Adipocyte (in vitro differentiated cells): ENCODE measurements at places on chromosomes 5 and 9.
A peak's percentile ranks its signal among the peaks of the same experiment; 100 is the strongest.

- DNase-seq = no peak
Observed at GRCh38 chr9:38227656-38228055, 158.6 kb upstream of the SHB start.

DNA sequence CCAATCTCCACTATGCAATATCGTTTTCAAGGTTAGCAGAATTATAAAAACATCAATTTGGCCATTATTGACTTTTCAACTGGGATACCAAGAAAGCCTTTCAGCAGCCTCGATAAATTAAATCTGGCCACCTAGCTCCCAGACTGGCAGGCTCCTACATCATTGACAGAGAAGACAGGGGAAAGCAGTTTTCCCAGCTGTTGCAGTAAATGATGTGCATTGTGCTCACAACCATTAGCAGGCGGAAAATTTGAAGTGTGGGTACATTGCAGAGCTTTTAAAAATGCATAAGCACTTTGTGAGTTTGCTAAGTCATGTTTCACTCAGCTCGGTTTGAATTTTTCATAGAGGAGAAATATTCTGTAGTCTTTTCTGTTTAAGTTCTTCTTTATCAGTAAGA lies 297.9 kb downstream of the KCTD16 start:
- peak; percentile 10 for DNase-seq

DNA sequence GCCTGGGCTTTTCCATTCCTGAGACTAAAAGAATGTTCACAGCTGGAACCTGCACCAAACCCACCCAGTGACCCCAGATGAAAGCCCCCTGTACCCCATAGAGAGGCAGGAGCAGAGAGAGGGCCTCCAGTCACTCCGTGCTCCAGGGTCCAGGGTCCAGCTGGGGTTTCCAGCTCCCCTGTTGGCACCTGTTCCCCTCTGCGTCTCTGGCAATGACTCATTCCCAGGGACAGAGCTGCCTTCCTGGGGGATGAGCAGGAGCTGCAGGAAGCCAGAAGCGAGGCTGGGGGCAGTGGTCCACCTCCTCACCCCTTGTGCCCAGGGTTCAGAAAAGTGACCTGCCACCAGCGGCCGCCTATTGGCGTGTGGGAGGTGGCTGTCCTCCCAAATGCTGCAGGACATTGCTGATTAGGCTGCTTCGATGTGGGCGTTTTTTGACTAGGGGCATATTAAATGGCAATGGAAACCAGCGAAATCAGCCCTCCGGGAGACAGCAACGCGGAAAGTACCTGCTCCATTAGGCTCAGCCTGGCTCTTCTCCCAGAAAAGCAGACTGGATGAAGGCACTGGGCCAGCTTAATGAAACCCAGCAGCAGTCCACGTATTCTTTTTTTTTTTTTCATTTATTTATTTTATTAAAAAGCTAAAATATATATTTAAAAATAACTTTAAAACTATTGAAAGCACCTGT lies 97.4 kb downstream of the DAP start:
- DNase-seq = peak; percentile 44

DNA sequence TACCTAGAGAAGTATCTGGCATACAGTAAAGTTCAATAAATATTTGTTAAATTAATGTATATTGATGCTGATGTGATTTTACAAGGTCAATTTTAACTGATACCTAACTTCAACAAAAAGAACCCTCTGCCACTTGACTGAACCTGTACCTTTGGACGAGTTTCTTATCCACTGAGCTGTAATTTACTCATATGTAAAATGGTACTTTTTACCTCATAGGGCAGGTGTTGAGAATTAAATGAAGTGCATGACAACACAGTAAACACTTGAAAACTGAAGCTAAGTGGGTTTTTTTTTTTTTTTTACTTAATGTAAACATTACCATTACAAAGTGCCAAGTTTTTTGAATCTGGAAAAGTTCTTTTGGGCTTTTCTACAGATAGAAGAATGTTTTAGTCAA lies 15.4 kb downstream of the NIPSNAP3B start:
- DNase-seq = no peak

DNA sequence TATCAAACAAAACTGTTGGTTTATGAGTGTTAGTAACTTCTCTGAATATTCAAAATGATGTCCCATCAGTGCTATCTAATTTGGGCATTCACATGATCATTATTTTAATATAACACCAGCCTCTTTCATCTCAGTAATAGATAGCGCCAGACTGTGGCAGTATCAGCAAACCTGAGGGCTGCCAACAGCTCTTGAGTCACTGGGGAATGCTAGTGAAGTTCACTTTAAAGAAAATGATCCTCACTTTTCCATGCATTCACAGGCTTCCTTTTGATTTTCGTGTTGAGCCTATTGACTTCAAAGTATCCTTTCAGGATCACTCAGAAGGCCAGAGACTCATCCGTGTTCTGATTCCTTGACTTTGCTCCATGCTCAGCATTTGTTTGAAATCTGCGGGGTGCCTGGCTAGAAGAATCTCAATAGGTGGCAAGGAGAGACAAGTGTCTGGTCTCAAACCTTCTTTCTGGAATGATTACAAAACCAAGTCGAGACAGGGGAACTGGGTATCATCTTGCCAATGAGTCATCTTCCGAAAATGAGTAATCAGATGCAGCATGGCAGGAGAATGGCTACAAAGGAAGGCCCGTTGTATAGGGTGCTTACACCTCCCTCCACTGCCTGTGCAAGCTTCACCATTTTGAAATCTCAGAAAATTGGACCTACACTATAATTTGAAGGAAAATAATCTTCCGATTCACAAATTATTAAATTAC lies 509.1 kb downstream of the RASEF start:
- DNase-seq = no peak
